Stimulated activated naive CD8-positive, alpha-beta T cell treated with anti-CD3 and anti-CD28 coated beads, Interleukin-15, Interleukin-2, amounts not matched to agents 100 U/mL and 50 U/mL, for 24 hours (primary cell): ENCODE measurements at places on chromosomes 6 and 20.

DNA sequence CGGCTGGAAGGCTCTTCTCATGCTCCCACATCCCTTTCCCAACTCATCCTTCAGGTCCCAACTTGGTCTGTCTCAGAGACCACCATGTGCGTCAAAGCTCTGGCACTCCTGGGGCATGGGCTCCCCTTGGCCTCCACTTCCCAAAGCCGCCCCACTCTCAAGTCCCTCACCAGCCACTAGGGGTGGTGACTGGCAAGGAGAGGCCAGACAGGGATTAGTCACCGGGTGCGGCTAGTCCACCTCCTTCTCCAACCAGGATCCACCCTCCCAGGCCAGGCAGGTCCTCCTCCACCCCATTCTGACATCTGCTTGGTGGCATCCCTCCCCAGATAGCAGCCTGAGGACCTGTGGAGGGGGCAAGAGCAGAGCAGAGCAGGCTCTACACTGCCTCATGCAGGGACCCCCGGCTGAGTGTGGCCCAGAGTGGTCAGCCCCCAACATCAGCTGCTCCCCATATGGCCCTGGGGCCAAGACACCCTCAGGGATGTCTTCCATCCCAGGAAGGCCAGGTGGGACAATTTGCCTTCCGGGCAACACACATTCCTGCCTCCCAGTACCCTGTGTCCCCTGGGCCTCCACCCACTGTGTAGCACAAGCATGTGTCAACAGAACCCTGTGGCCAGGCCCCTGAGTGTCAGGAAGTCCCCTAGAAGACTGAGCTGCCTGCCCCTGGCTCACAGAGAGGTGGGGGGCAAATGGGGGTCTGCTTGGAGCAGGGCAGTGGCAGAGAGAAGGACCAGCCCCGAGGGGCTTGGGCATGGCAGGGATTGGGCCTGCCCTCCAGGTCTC, 29.2 kb downstream of the YTHDF1 start:
- no peak for DNase-seq

DNA sequence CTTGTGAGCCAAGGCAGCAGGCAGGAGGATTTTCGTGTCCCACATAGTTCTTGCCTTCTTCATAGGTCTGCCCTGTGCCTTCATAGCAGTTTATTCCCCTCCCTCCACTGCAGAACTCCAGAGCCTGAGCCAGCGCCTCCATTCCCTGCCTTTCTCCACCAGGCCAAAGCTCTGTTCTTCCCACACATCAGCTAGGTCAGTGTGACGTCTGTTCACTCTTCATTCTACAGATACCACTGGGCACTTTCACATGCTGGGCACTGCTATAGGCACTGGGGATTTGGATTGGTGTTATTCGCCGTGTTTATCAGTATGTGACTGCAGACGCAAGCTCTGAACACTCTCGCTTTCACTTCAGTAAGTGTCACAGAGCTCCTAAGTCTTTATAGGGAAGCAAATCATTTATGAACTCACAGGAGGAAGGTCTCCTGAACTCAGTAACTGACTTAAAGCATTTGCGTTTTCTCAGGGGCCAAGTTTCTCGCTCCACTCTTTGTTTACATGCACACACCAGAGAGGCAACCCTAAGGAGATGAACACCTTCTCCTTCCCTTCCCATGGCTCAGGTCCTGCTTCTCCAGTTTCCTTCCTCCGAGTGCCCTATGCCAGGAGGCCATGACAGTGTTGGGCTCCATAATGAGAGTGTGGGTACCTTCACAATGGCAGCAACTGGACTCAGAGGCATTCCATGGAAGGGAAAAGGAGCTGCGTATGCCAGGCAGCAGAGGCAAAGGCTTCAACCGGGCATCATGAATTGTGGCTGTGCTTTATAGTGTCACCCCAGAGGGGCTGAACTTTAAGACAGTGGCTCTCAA, 6.3 kb upstream of the APMAP start:
- no peak for DNase-seq

GRCh38 chr6:110529907-110530306, 53.5 kb upstream of the SLC22A16 start:
- DNase-seq: no peak

GRCh38 chr6:166925141-166925996, 31.0 kb downstream of the RNASET2 start:
- no peak for DNase-seq

DNA sequence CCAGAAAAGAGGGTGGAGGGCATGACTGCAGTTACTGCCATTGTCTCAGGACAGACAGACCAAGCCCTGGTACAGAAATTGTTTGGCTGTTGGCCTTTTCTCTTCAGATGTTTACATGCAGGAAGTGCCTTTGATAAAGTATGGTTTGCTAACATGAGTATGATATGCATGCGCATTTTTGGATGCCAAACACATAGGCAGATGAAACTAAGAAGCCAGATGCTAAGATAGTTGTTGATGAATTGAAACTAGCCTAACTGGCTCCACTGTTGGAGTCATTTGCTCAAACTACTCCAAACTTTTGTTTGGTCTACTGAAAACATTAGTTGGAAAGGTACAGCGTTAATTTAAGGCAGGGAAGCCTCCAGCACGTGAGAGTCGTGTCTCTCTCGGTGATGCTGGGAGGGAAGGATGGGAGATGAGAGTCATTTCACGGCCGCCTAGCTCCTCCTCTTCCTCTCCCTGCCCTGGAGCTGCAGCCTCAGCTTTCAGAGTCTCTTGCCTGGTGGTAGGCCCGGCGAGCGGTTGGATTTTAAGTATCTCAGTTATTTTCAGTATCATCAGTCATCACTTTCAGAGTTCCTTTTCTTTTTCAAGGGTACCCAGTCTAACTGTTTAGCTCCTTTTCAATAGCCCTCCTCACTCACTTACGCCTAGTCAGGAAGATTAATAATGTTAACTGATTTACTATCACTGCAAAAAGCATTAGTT, 29.7 kb downstream of the RREB1 start:
- DNase-seq: peak; percentile 72
